Epithelial cell of esophagus (primary cell): ENCODE measurements at places on chromosomes 13 and 19.

- peak; percentile 96 for DNase-seq
These were observed 4.9 kb downstream of the FXYD3 start for GRCh38 chr19:35120492-35120891.

- DNase-seq: no peak
These were observed 38.3 kb downstream of the COL4A1 start for GRCh38 chr13:110268576-110269185.

DNA sequence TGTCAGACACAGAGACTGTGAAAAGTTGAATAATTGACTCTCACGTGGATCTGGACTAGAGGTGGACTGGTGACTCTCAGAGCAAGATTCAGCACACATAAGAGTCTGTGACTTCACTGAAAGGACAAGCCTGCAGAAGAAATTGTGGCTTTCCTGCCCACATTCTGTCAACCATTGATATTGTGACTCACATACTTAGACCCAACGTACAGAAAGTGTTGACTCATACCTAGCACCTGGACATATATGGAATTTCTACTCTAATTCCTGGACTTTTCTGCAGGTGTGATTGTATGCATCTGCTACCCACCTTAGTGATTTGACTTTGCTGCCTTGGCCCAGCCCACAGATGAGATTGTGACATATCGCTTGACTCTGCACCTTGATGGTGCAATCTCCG, 15.6 kb upstream of the ZNF730 start:
- peak; percentile 74 for DNase-seq

GRCh38 chr19:30167206-30167868, 204.8 kb upstream of the ZNF536 start:
- no peak for DNase-seq

DNA sequence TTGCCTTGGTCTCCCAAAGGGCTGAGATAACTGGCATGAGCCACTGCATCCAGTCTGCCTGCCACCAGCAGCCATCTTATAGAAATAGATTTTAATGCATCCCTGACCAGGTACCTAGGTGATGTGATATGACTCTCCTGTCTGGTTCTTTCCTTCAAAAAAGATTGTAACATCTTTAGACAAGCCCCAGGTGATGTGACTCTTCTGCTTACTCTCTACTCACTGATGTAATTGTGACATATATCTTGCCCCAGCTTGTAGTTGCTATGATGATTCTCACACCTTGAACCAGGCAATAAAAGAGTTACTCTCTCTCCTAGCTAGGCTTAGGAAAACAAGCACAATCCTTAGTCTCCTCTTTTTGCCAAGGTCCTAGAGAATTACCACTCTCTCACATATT, 30.6 kb upstream of the ZNF681 start:
- DNase-seq: peak; percentile 70

GRCh38 chr13:21117104-21117809, 55.9 kb upstream of the LATS2 start:
- DNase-seq: no peak

GRCh38 chr19:56133858-56134653, 7.0 kb upstream of the ZNF444 start:
- DNase-seq: peak; percentile 30
